ENCODE measurements at places on chromosomes 4 and X.

GRCh38 chr4:23779839-23780238 is 110.0 kb downstream of the PPARGC1A start:
- no peak for DNase-seq

DNA sequence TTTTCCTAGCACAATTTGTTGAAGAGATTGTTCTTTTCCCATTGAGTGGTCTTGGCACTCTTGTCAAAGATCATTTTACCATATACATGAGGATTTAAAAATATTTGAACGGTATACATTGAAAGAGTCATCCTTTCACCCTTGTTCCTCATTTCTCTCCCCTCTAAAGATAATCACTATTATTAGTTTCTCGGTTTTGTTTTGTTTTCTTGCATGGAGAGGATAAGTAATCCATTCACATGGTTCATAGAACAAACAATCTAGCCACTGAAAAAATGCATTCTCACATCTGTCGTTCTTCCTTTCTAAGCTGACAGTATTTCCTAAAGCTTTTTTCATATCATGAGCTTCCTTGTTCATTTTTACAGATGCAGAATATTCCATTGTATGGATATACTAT is 39.2 kb upstream of the MSMO1 start:
- DNase-seq = no peak

DNA sequence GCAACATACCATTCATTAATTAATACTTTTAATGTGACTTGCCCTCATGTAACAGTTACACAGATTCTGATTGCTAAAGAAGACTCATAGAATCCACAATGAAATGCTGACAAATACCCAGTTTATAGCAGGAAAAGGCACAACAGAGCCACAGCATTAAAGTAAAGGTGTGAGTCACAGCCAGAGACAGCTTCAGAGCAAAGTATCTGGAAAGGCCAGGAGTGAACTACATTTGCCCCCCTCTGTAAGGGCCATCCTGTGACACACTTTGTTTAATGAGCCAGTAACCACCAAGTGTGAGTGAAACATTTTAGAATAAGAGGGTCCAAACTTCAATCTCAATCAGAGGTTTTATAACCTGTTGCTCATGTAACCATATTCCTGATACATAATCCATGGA is 133.8 kb upstream of the TACR3 start:
- DNase-seq = no peak

DNA sequence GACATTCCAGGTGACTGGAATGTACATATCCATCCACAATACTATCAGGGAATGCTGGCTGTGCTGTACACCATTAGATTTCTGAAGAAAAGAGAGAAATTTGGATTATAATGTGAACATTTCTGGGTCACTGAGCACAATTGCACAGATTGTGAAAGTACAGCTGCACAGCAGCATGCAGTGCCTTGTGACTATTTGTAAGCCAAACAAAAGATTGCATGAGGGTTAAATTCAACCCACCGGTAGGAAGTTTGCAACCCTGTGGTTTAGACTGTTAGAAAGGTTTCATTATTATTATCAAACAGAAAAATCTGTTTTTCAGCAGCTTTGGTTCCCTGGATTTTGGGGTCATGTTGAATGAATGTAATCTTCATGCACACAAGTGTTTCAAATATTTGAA is 24.5 kb downstream of the DDIT4L start:
- no peak for DNase-seq

- peak; percentile 87 for DNase-seq
Measured at GRCh38 chr4:1201851-1202525, 29.6 kb upstream of the SPON2 start.

- no peak for DNase-seq
Measured at GRCh38 chr4:173039617-173040577, 128.7 kb upstream of the GALNT7 start.

GRCh38 chr4:149823769-149824221 is 8.2 kb upstream of the IQCM start:
- no peak for DNase-seq

DNA sequence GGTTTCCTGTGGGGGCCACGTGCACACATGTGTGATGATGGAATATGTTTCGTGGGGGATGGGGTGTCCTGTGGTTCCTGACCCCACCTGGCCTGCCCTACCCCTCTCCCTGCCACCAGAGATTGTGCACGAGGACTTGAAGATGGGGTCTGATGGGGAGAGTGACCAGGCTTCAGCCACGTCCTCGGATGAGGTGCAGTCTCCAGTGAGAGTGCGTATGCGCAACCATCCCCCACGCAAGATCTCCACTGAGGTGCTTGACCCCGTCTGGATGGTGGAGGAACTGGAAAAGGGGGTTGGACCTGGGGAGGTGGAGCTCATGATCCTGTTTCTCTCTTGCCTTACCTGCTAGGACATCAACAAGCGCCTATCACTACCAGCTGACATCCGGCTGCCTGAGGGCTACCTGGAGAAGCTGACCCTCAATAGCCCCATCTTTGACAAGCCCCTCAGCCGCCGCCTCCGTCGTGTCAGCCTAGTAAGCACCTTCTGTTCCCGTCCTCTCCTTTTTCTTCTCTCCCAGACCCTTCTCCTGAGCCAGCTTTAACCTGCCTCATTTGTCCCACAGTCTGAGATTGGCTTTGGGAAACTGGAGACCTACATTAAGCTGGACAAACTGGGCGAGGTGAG is 5.9 kb downstream of the CDK16 start:
- no peak for DNase-seq

DNA sequence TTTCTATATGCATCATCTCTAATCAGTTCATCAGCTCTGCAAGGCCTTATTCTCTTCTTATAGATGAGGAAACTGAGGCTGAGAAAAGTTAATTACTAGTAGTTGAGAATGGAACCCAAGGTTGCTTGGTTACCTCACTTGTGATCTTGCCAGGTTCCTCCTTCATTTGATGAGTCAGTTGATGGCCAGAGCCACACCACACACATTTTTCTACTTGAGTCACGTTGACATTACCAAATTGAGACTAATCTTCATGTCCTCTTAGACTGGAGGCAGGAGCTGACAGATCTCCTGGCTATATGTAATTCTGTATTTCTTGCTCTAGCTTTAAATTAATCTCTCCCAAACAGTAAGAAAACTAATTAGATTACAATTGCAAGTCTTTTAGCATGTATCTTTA is 428.4 kb downstream of the AFF2 start:
- DNase-seq = no peak

DNA sequence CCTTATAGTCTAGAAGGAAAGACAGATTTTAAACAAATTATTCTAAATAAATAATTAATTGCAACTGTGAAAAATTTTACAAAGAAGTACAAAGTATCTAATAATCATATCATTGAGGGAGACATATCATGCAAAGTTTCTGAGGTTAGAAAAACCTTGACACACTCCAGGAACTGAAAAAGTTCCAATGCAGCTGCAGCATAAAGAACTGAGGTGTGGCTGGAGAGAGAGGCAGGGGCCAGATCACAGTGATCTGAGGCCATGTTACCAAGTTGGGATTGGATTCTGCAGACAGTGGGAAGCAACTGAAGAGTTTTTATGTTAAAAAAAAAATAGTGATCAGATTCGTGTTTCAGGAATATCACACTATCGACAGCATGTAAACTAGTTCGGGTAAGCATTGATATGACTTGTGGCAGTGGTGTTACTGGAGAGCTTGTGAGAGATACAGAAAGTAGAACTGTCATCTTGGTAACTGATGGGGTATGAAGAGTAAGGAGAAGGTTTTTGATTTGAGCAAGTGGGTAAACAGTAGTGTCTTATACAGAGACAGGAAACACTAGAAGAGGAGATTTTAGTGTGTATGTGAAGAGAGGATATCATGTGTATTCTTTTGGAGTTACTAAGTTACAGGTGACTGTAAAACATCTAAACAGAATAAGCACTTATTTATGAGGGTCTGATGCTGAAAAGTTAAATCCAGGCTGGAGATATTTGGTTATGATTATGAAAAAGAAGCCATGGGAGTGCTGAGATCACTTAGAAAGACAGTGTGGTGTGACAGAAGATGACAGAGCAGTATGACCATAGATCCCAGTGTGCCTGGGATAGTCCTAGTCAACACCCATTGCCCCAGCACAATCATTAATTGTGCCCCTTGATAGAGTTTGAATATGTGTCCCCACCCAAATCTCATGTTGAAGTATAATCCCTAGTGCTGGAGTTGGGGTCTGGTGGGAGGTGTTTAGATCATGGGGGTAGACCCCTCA is 15.6 kb upstream of the SPRY1 start:
- no peak for DNase-seq

- DNase-seq = peak; percentile 49
Measured at GRCh38 chrX:15471028-15471427, 22.1 kb downstream of the PIR start.

DNA sequence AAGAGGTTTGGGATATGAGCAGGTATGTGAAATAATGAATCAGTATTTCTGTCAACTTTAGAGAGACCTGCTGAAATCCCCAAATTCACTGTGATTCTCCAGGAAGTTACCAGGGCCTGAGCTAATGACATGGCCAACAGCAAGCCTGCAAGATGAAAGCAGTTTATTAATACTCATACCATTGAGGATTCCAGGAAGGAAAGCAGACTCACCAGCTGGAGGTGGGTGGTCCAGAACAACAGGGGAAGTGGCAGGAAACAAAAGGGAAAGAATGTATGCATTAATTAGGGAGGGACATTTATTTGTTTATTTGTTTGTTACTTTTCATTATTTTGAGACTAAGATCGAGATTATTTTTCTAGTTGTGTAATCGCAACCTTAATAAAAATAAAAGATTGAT is 196.6 kb upstream of the AGA start:
- DNase-seq = no peak

DNA sequence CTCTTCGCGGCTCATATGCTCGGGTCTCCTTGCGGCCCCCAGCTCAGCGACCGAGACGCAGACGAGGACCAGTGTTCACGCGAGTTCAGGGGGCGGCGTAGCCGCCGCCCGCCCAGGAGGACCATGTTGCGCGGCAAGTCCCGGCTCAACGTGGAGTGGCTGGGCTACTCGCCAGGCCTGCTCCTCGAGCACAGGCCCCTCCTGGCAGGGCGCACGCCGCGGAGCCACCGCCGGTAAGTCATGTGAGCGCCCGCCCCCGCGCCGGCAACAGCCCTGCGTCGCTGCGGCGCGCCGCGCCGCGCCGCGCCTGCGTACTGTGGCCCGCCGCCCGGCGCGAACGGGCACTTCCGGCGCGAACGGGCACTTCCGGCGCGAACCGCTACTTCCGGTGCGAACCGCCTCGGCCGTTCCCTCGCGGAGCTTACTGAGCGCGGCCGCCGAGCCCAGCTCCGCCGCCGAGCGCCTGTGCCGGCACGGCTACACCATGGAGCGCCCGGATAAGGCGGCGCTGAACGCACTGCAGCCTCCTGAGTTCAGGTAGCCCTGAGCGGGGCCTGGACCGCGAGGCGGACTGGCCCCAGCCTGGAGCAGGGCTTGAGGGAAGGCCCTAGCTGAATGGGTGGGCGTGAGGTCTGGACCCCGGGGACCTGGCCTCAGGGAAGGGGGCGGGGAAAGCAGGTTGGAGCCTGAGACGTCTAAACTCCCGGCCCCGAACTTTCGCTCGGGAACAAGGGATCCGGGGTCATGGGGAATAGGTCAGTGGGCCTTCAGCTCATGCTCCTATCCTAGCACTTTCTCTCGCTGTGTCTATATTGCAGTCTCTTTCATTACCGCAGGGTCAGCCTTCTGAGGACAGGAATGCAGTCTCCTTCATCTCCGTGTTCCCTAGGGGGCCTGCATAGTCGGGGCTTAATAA is at the start of gene VMA21:
Gene VMA21 (plus strand): TSS at position 382 of the 916 bp plus-strand sequence. CDS start 103 bp downstream, at position 485.
- DNase-seq = peak; percentile 78

GRCh38 chr4:158949099-158949498 is 153.8 kb upstream of the RAPGEF2 start:
- DNase-seq = no peak

GRCh38 chr4:77187322-77187721 is 30.3 kb downstream of the CCNG2 start:
- no peak for DNase-seq

GRCh38 chrX:154717824-154718223 is 33.1 kb downstream of the GAB3 start:
- DNase-seq = peak; percentile 20

DNA sequence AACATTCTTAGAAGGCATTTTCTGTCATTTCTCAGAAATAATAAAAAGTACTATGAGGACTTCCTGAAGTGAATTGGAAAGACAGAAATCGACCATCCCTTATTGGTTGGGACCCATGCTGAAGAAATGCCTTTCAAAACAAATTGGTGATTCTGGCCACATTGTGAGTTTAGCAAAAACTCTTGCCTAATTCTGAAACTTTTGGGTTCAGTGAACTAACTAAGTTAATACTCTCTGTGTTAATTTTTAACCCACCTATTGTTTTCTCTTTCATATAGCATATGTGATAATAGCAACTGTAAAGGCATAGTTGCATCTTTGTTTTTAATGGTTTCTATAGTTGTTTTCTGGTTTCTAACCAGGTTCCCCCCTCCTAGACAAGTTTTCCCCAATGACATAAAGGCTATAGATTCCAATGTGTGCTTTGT is 129.3 kb upstream of the FAT1 start:
- no peak for DNase-seq

GRCh38 chr4:170868170-170868569 is 778.4 kb upstream of the AADAT start:
- no peak for DNase-seq

- DNase-seq = no peak
Measured at GRCh38 chr4:9901257-9901656, 119.8 kb downstream of the DRD5 start.

GRCh38 chr4:22508376-22508775 is 7.5 kb downstream of the ADGRA3 start:
- DNase-seq = no peak

DNA sequence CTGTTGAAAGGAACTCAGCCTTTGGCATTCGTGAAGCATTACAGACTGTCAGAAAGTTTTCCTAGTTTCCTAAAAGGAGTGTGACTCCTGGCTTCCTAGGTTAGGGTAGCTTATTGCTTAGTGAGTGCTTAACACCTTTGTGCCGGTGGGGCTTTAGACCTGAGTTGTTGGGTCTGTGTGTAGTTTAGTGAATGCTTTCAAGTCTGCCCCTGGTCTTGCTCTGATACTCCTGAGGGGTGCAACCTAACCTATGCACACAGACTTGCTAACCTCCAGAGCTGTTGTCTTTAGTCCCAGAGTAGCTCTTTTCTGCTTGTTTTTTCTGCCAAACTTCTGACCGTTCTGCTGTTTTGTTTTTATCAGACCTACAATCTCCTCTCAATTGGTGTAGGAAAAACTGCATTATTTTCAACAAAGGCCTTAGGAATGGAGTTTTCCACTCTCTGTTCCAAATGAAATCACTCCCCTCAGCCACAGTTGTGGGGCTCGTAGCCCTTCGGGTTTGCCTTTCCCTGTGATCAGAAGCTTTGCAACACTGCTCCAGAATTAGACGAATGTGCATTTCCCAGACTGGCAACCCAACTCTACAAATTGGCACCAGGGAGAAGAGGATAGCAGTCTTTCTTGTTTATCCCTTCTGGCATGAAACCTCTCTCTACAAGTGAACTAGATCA is 1399.1 kb upstream of the PCDH7 start:
- no peak for DNase-seq

- no peak for DNase-seq
Measured at GRCh38 chrX:112822892-112823291, 17.7 kb downstream of the AMOT start.

GRCh38 chr4:53101191-53101581 is 239.1 kb downstream of the RASL11B start:
- no peak for DNase-seq

All from CD4-positive, alpha-beta T cell treated with Interleukin-6 at 100 ng/mL for 8 hours (primary cell).